SW 1271 (cell line): ENCODE measurements at places on chromosomes 1 and 21.

DNA sequence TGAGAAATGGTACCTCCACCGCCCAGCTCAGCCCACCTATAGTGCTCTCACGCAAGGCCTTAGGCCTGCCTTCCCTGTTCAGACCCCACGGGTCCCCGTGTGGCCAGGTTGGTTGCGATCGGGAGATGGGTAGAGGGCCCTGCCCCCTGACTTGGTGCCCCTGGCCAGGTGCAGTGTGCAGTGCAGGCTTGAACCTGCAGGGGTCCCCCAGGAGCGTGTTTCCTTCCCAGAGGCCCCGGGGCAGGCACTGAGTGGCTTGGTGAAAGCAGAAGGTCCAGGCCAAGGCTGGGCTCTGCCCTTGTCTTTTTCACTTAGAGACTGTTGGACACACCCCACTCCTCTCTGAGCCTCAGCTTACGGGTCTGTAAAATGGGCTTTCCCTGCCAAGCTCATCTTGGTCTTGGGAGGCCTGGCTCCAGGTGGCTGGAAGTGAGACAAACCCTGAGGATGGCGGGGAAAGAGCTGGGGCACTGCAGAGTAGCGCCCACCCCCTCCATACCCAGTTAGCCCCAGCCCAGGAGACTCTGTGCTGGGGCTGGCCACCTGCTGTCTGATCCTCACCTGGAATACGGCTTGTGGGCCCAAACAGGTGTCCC is 9.3 kb upstream of the HES5 start:
- no peak for DNase-seq

DNA sequence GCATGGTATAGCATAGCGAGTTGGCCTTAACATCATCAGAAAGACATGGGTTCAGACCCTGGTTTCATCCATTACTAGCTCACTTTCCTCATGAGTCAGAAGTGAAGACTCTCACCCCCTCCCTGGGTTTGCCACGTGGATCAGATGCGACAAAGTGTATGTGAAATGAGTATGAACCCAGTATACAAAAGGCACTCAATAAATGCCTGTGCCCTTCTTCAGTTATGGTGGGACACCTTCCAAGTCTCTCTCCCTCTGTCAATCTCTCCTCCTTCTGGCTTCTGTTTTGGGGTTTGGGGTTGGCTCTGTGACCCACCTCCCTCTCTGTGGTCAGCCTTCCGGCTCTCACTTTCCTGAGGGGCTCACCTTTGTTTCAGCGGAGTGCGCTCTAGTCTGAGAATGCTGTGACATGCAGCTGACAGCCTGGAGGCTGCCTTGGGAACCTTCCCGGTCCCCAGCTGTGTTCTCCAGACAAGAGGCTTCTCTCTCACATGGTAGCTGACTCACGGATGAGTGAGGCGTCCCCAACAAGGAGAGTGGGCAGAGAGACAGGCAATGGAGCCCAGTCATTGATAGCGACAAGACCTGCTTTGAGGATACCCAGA is 155.0 kb upstream of the EDN2 start:
- no peak for DNase-seq

- DNase-seq: no peak
Measured at GRCh38 chr21:28799926-28800325, 192.8 kb downstream of the LTN1 start.

GRCh38 chr1:185318431-185319138 is 1.5 kb upstream of the IVNS1ABP start:
- DNase-seq: no peak

GRCh38 chr1:170318141-170318540 is 172.4 kb downstream of the NTMT2 start:
- no peak for DNase-seq

DNA sequence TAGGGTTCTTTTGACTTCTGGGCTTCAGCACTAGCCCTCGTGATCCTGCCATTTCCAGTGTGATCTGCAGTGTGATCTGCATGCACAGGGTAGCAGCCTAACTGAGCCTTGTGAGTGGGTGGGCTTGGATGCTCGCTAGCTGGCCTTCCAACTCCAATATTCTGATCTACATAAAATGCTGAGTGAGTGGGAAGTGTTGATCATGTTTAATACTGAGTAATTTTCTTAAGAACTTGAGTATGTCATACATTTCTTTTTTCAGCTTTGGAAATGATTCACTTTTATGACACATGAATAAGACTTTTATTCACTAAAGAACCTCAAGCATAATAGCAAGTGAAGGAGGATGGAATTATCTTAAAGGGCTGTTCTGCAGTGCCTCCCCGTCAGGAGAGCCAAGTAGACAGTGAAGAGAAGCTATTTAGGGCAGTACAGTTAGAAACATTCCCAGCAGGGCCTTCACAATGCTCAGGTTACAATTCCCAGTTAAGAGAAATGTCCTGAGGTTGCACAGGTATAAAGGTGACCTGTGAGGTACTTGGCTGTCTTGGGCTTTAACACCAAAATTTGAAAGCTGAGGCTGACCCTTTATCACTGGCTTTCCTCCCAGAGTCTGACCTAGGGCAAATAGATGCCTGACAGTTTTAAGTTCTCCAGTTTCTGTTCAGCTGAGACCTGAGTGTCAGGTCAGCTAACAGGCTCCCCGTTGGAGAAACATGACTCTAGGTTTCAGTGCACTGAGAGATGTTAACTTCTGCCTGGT is 29.1 kb upstream of the LRRC8C start:
- DNase-seq: no peak

DNA sequence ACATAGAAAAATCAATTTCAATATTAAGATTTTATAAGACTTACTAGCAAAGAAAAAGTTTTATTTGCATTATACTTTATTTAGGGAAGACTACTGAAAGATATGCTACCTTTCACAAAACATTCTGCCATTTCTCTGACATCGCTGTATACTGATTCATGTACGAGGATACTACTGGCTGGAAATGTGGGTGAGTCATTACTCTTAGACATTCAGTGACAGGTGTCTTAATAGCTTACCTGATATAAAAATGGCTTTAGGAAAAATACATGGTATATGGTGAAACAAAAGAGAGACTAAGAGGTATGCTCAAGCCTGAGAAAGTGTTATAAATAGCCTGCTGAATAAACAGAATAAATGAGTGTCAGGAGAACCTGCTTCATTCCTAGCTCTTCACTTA is 73.0 kb upstream of the EXO1 start:
- no peak for DNase-seq

GRCh38 chr1:28956038-28956464 is 41.7 kb downstream of the EPB41 start:
- no peak for DNase-seq

- no peak for DNase-seq
Measured at GRCh38 chr21:32248571-32249461, 30.0 kb downstream of the MIS18A start.

GRCh38 chr1:51264451-51264850 is 28.4 kb downstream of the RNF11 start:
- peak; percentile 45 for DNase-seq
